Activated T-cell treated with anti-CD3 and anti-CD28 coated beads for 4 hours (primary cell): ENCODE measurements at places on chromosomes 4 and X.

DNA sequence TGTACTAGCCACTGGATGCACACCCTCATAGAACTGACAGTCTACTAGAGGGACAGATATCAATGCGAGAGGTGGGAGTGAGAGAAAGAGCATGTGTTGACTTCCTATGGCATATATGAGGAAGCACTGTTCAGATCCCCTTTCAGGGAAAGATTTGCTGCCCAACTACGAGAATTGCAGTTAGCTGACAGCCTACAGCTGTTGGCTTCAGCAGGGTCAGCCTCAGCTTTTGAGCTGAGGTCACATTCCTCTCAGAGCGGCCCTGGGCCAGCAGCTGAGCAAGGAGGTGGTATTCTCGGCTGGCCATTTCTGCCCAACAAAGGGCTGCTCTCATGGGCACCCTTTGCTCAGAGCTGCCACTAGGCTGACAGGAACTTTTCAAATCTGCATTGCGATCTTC, 580.2 kb downstream of the MID1IP1 start:
- DNase-seq: no peak

DNA sequence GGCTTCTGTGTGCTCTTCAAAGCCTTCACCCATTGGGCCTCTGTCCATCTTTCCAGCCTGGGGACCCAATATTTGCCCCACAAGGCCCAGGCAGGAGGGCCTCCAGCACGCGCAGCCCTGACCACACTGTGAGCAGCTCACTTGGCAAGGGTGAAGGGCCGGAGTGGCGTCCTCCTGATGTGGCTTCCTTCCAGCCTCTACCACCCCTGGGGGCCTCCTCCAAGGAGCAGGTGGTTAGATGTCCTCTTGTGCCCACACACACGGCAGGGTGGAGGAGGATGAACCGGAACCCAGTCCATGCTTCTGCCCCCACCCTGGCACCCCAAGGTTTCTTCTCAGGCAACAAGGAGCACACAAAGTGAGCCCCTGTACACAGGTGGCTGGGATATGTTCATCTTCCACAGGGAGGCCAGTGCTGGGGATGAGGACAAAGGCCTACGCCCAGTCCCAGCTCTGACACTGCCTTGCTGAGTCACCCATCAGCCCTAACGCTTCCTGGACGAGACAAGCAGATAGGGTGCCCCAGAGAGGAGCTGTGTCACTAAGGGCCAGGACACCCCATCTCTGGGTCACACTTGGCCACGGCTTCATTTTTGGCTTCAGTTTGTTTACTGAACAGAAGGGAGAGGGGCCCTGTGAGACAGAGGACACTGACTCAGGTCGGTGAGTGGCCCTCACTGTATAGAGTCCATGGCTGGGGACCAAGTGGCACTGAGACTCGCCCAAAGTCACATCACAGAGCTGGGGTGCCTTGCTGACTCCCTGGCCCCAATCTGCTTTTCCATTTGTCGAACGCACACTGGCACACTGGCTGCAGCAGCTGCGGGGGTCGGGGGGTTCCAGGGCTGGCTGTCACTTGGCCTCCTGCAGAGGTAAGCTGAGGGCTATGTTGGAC, 1.9 kb downstream of the UBL4A start:
- no peak for DNase-seq

- DNase-seq: no peak
Observed at GRCh38 chr4:25811374-25811690, 51.5 kb downstream of the SEL1L3 start.

DNA sequence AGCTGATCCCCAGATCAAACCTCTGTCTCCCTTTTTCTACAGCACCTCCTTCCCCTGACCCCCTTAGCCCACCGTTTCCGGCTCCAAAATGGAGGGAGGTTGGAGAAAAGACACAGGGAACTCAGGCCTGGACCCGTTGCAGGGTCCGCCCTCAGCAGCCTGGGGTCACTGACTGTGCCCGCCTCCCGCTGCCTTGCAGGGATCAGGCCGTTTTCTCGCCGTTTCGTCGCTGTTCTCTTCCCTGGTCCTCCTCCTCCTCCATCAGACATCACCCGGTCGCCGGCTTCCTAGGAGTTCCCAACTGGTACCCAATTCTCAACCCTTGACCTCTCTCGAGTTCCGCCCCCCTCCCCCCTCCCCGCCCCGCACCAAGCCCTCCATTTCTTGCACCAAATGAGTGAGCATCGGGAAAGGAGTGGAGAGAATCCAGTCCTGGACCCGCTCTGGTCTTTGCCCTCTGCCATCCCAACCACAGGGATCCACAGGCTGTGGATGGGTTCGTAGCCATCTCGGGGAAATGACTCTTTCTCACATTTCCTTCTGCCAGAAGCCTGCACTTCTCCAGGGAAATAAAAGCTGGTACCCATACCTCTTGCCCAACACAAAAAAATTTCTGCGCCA, 493 bp downstream of the TCEAL5 start:
- no peak for DNase-seq

DNA sequence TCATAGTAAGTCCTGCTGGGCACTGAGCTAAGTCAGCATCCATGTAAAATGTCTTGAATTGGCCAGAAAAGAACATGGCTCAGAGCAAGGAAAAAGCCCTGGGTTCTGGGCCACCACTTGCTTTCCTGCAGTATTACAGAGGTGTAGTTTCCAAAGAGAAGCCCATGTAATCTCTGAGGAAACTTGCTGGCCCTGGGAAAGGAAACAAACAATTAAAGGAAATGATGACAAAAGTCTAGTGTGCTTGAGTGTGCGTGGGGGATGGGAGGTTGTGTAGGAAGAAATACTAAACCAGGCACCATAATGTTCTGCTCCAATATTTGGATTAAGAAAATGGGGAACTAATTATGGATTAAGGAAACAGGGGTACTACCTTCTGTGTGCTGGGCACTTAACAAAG, 39.5 kb upstream of the SMIM10L2A start:
- no peak for DNase-seq

- DNase-seq: no peak
Observed at GRCh38 chrX:81195259-81195658, 6.5 kb downstream of the HMGN5 start.

DNA sequence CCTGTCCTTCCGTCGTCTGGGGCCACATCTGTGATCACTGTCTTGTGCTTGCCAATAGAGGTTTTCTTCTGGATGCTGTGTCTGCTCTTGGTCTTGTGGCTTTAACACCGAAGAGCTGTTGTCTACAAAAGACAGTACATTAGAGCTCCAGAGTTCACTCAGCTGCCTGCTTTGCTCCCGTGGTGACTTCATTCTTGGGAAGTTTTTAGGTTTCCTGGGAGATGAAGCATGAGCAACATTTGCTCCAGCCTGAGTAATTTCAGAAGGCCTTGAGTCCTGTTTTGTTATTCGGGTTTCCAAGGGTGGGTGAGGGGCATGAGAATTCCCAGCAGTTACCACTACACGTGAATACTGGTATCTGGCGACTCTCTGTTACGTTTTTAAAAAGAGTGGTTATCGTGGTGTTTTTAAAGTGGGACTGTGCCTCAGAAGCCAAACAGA, 189.2 kb downstream of the SHROOM3 start:
- no peak for DNase-seq

DNA sequence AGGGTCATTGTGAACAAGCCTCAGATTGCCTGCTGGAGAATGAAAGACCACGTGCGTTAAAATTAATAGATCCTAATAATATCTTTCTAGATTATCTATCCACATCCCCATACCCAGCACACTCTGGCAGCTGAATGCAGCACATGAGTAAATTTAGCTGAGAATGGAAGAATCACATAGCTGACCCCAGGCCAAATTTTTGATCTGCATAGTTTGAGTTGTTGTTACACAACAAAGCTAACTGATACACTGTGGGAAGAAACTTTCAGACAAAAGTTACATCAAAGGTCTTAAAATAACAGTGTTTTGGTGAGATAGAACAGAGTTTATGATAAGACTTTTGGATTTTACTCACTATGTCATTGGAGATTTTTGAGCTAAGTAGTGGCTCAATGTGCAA, 72.4 kb upstream of the ANXA10 start:
- no peak for DNase-seq

DNA sequence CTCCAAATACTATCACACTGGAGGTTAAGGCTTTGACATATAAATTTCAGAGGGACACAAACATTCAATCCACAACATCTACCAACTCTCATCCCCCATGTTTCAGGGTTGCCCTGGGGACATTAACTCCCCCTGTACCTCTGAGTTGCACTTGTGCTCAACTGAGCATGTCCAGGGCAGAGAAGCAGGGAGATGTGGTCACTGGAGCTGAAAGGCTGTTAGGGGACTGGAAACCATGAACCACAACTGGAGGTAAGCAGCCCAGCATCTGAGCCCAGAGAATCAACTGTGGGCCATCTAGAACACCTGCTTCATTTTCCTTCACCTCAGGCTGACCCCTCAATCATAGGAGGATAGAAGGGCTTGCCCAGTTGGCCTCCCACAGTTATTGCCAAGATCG, 641.1 kb downstream of the MID1IP1 start:
- DNase-seq: no peak

DNA sequence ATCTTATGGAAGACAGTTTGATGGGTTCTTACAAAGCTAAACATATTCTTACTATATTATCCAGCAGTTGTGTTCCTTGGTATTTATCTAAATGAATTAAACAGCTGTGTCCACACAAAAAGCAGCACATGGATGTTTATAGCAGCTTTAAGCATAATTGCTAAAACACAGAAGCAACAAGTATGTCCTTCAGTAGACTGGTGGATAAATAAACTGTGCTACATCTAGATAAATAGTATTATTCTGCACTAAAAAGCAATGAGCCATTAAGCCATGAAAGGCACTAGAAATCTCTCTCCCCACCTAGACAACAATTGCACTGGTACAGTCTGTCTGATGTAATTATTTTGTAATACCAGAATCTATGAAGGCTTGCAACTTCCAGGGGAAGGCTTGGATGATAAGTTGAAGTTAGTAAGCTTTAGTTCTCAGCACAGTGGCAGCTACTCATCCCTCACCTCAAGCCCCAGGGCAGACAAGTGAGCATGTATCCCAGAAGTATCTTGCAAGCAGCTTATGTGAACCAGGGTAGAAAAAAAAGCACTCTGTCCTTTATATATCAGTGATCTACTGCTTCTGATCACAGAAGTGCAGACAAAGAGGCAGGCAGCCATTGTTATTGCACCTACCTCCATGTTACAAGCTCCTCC, 36.9 kb downstream of the WDR17 start:
- DNase-seq: no peak

GRCh38 chr4:52164116-52164515, 113.0 kb downstream of the SPATA18 start:
- DNase-seq: no peak

- DNase-seq: no peak
Observed at GRCh38 chrX:16587836-16588235, 62.1 kb upstream of the S100G start.

- no peak for DNase-seq
Observed at GRCh38 chr4:18314731-18315130, 293.2 kb upstream of the LCORL start.

GRCh38 chr4:67593741-67594175, 35.2 kb downstream of the STAP1 start:
- no peak for DNase-seq

- DNase-seq: no peak
Observed at GRCh38 chr4:205097-205756, 80.9 kb downstream of the ZNF718 start.

DNA sequence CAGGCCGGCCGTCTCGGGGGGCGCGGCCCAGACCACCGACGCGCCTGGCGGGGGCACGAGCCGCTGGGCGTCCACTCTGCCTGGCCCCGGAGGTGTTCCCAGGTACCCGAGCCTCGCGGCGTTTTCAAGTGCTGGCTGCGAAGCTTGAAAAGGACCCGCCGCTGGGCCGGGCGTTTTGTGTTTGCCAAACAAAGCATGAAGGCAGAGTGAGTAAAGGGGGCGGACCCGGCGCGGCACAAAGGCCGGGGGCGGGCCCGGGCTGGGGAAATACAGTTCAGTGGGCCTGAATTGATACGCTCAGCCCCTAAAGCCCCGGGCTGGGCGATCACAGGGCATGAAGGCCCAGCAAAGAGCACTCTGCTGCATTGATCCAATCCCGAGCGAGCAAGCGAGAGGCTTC, 65.4 kb downstream of the SOX3 start:
- DNase-seq: no peak

DNA sequence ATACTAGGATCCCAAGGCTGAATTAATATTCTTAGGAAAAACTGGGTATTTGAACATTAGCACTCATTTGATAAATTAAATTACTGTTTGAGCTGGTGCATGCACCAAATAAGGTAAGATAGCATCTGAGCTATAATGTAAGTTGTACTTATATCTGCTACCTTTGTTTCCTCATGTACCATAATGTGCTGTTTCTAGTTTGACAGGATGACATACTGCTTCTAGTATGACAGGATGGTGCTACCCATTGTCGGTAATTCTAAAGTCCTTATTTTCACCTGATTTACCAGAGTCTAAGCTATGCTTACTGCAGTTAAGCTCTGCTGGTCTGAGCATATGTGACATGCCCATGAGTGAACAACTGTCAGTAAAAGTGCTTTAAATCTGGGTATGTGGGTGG, 1017.5 kb upstream of the IGFBP7 start:
- no peak for DNase-seq

GRCh38 chr4:2009651-2010233, 968 bp upstream of the NELFA start:
- peak; percentile 18 for DNase-seq

DNA sequence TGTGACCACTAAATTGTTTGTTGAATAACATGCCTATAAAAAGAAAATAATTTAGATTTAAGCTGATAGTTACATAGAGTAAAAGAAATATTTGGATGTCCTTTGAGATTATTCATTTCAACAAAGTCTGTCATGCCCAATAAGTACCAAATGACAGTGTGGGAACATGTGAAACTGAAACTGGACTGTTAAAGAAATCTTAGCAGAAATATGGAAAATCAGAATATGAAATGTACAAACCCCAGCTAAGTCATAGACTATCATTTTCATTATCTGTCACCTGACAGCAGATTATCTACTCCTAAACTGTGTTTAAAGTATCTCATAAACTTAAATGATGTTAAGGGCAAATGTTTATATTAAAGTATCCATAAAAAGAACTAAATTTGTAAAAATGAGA, 437.8 kb upstream of the FAM241A start:
- DNase-seq: no peak
